ENCODE measurements at places on chromosomes 7 and 10.

DNA sequence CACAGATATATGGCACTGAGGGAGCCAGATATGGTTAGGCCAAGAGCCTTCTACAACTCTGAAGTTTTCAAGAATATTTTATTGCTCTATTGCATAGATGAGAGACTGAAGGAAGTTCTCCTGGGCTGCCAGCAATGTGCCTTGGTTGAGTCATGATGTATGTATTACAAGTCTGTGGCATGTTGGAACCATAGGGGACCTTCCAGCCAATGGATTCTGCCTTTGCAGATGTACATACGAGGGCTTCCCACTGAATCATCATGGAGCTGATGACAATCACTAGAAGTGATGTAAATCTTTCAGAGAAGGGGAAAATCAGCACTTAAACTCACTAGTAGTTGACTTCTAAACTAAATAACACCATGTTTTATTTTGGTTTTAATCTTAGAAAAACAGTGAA, 419.5 kb downstream of the PHTF2 start:
- DNase-seq: no peak

DNA sequence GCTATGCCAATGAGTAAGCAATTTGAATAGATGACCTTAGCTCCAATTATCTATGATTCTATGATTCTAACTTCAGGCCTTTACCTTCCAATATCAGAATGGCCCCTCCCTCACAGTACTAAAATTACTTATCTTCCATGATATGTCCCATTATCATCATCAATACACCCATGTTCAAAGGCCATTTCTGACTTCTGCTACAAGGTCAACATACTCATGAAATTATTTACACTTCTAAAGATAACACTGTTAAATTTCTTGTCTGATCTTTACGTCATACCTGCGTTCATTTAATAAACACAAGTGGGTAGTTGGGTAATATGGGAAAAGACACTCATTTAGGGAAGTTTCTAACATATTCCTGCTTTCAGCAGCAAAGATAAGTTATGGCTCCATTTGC, 21.2 kb downstream of the IMMP2L start:
- no peak for DNase-seq

- no peak for DNase-seq
Measured at GRCh38 chr10:46225597-46225996, 61.2 kb upstream of the ANTXRL start.

- no peak for DNase-seq
Measured at GRCh38 chr10:34773636-34774630, 41.2 kb downstream of the PARD3 start.

- DNase-seq: no peak
Measured at GRCh38 chr7:139748941-139749340, 28.9 kb downstream of the HIPK2 start.

DNA sequence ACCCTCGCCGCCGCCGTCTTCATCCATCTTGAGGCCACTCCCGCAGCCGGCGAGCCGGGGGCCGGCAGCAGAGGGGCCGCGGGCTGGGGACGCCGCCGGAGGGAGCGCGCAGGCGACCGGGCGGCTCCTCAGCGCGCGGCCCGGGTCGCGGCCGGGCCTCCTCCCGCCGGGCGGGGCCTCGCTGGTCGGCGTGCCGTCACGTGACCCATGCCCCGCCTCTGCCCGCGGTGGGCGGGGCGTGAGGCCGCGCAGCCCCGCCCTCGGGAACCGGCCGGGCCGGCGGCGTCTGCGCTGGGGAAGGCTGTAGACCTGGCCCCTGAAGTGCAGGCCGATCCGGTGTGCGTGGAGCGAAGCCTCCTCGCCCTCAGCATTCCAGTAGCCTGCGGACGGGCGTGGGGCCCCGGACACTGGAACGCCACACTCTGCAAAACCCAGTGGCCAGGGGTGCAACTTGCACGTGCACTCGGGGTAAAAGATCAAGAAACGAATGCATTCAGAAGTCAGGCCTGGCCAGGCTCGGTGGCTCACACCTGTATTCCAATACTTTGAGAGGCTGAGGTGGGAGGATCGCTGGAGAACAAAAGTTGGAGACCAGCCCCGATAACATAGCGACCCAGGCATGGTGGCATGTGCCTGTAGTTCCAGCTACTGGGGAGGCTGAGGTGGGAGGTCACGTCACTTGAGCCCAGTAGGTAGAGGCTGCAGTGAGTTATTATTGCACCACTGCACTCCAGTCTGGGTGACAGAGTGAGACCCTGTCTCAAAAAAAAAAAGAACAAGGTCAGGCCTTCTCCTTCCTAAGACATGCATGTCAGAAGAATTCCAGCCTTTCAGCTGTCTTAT, at the start of gene CYTH3:
Gene CYTH3, minus strand, starts transcription at position 144 of the 843 bp plus-strand sequence. Its CDS starts 117 bp downstream, at position 27.
- peak; percentile 61 for DNase-seq

DNA sequence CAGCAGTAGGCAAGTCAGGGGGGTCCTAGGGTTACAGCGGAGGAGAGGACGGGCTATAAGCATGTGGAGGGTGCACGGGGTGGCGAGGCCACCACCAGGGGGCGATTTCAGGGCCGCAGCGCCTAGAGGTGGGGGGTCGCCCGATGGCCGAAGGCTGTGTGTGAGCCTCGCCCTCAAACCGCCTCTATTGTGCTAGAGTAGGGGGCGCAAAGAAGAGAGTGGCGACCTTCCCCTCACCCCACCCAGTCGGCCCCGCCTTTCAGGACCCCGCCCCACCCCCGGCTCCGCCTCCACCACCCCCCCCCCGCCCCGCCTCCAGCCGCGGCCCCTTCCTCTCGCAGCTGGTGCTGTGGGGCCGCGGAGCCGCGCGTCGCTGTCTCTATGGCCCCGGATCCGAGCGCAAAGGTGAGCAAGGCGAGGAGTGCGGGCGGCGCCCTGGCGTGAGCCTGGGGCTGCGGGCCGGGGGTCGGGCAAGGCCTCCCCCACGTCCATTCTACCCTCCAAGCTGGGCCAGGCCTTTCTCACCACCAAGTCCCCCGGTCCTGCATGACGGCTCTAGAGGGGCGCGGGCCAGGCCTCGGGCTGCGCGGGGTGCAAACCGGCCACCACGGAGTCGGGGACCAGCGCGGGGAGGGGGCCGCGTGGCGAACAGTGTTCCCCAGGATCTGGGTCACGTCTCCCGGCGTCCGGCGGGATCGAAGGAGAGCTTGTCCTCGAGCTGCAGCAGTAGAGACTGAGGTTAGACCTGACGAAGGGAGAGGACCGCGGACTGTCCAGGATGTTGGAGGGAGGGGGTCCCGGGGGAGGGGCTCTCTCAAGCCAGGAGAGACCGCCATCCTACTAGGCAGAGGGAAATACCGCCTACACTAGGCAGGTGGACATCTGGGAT, at the start of gene SEMA4G:
Gene SEMA4G, plus strand, starts transcription at position 318 of the 889 bp plus-strand sequence. CDS start 3,409 bp downstream, outside the sequence.
- no peak for DNase-seq

DNA sequence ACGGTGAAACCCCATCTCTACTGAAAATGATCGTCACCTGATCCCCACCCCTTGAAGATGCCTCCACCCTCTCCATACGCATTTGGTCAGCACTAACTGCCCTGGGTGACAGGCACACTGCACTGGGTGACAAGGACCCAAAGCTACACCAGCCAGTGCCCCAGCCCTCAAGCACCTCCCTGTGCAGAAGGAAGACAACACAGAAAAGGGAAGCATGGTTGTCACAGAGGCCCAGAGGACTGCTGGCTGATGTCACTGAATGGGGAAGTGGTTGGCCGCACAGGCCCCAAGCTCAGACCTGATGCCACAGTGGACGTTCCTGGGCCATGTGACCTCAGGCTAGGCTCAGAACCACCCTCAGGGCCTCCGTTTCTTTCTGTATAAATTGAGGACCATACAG, 4.2 kb upstream of the PILRA start:
- no peak for DNase-seq

DNA sequence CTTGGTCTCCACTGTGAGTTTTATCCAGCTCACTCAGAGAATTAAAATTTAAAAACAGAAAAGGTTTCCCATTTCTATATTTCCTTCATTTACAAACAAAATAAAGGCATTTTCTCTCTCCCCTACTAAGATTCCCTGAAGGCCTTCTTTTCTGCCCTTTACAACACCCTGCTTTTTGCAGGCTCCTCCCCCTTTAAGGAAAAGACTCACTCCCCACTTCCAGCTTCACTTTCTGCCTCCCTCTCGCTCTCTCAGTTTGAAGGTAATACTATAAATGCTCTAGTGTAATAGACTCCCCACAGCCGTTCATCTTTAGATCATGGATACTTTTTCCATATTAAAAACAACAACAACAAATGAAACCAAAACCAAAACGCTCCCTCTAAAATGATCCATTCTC, 53.3 kb downstream of the CDHR3 start:
- DNase-seq: no peak

DNA sequence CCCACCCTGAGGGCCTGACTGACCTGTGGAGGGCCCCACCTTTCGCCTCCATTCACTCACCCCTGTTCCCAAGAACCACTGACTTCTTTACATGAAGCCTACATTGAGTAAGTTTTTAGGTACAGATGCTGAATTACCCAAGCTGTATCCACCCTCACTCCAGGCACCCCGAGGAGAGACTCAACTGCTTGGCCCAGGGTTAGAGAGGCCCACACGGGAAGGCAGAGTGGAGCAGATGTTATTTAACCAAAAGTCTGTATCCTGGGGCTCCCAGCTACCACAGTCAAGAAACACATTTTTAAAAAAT, 213.1 kb upstream of the FRMD4A start:
- no peak for DNase-seq

DNA sequence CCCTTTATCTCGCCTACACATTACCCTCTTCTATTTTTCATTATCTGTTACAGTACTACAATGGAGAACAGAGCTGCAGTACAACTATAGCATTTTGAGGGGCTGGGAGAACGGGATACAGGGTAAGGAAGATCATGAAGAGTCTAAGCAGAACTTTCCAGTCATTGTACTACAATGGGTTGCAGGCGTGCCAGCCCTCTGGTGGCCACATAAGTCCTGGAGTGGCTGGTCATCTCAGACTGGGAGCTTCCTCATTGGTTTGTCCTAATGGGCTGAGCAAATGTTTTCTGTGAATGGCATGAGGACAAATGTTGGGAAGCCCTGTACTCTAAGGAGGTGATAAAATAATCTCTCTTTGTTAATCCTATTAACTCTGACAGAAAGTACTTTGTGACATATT, 33.0 kb downstream of the TMEM106B start:
- no peak for DNase-seq

GRCh38 chr10:58266826-58267712, 625 bp downstream of the IPMK start:
- DNase-seq: no peak

DNA sequence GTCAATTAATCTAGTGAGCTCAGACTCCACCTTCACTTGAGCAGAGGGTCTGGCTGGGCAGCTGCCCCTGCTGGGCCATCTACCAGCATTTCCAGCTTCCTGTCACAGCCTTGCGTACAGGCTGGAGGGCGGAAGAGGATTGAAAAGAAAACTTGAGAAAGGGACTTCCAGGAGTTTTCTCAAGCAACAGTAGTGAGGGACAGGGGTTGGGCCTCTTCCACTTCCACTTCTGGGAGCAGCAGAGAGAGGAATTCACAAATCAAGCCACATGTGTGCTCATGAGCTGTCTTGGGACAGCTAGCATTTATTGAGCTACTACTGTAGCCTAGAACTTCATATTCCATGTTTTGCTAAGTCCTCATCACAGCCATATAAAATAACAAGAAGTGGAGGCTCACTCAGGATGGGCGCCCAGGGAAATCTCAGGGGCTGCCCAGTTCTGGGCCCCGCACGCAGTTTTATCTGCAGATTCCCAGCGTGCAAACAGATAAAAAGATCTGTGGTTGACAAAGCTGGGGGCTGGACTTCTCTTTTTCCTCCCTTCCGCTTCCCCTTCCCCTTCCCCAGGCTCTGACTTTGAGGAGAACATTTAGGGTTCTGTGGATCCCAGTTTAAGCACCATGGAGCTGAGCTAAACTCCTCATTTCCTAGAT, 135.8 kb downstream of the RGS10 start:
- no peak for DNase-seq

GRCh38 chr10:83935911-83936310, 203.4 kb upstream of the GHITM start:
- no peak for DNase-seq

DNA sequence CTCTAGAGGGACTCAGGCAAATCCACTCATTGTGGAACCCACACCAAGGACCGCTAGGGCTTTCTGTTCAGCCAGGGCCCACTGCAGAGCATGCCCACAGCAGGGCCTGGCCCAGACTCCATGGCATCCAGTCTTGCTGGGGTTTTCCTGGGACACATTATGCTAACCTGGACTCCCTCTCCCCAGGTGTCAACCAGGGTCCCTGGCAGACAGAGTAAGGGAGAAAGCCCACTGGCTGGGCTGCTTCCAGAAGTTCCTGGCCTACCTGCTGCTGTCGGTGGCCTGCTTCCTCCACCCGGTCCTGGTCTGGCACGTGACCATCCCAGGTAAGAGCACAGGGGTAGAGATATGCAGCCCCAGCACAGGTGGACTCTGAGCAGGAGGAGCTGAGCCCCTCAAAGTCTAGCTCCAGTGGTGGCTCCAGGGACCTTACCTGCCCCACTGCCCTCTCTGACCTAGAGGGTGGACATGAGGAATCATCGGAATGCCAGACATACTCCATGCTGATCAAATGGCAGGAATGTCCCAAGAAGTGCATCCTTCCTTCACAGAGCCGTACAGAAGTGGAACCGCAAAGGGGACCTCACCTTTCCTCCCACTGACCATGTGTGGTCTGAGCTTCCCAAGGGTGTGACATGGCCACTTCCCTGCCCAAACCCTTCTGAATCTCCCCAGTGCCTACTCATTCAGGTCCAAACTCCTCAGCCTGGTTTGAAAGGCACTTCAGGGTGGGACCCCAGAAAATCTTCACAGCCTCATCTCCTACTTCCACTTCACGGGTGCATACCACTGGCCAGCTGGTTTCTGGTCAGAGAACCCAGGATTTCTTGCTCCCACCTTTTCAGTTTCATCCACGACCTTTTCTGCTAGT, 22.5 kb downstream of the TMEM72 start:
- no peak for DNase-seq

DNA sequence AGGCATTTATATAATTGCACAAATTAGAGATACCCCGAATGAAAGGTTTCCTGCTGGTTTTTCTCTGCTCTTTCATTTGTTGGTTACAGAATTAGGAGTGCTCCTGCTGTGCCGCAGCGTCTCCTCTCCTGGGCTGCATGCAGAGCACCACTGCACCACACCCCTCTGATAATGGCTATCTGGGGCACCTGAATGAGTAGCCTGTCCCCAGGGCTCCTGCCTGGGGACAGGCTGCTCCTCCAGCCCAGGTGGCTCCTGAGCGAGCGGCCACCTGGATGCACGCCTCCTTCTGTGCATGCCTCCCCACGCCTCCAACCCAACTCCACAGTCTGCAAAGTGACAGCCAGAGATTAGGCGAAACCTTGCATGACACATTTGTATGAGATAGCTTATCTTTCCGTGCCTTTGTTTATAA, 242.6 kb upstream of the FZD8 start:
- DNase-seq: no peak

Data from amniotic stem cell (primary cell).